ENCODE measurements at places on chromosomes 6 and 20.

GRCh38 chr20:95215-95614 lies 7.7 kb downstream of the DEFB125 start:
- no peak for DNase-seq

- peak; percentile 100 for DNase-seq
These were observed 1163.6 kb upstream of the CITED2 start for GRCh38 chr6:140537834-140538705.

- no peak for DNase-seq
These were observed 202.4 kb upstream of the CDH4 start for GRCh38 chr20:61049684-61050083.

DNA sequence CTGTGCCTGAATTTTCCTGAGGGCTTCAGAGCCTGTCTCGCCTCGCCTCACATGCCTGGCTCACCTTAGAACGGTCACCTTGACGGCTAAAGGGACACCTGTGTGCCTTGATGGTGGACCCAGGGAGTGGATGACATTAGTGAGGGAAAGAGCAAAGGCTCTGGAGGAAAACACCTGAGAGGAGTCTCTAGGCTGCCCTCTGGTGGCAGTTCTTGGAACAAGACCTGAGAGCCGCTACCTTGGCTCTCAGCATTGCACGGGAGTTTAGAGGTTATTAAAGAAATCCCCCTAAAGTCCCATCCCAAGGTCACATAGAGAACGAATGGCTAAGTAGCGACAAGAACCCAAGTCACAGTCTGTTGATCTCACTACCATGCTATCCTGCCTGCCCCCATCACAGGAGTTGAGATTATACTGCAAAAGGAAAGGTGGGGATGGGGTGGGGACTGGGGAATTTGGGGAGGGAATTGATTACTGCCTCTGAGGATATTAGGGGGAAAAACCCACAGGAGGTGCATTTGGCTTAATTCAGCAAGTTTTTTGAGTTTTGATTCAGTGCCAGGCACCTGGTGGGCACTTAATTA lies 7.9 kb upstream of the CDSN start:
- no peak for DNase-seq

DNA sequence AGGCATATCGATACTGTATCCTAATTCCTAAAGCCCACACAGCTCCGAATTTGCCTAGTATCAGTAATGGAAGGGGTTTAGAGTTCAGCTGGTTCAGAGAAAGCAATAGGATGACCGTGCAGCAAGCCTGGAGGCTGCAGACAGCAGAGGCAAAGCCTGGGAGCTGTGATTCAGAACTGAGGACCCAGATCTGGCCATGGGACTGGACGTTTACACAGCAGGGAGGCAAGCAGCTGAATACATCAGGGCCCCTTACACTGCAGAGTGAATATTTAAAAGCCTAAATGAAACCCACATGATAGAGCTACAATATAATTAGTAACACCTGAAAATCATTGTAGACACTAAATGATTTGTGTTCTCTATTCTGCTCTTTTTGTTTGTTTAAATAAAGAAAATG lies 38.0 kb downstream of the ELOVL2 start:
- DNase-seq: no peak

DNA sequence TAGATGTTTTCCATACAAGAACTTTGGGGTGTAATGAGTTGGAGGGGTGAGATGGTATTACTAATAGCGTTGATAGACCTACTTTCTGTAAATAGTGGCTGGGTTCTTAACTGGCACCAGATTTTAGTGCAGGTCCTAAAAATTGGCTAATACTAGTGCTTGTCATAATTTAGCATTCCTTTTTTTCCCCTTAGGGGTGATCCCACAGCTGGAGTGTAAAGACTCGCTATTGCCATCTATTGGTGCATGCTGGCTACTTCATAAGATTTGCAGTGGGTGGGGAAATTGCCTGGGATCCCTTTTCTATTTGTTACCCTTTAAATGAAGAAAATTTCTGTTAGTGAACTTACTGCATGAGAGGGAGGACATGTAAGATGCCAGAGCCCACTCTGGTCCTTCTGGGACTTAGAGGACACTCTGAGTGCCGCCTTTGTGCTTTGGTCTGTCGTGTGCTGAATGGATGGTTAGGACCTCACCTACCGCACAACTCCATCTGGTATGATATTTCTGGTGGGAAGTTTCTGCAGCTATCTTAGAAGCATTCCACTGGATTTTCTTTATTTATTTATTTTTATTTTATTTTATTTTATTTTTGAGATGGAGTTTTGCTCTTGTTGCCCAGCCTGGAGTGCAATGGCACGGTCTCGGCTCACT lies 195.5 kb downstream of the JARID2 start:
- peak; percentile 86 for DNase-seq

- DNase-seq: no peak
These were observed 115.1 kb upstream of the ARID1B start for GRCh38 chr6:156662025-156662445.

- no peak for DNase-seq
These were observed 757.5 kb upstream of the NRSN1 start for GRCh38 chr6:23368557-23368956.

GRCh38 chr20:52291109-52291508 lies 99.5 kb upstream of the ZFP64 start:
- DNase-seq: peak; percentile 10

DNA sequence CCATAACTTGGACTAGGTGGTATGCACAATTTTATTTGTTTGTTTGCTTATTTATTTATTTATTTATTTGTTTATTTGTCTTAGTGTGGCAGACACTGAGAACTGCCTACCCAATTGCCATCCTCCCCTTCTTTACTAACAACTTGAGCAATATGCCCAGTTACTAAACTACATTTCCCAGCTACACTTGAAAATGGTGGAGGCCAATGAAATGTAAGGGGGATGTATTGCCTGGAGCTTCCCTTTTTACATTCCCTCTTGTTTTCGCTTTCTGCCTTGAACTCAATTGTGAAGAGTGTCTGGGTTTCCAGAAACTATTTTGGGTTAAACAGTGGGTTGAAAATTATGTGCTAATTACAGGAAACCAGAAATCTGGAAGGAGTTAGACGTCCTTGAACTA lies 152.7 kb upstream of the FKBP1C start:
- DNase-seq: no peak

DNA sequence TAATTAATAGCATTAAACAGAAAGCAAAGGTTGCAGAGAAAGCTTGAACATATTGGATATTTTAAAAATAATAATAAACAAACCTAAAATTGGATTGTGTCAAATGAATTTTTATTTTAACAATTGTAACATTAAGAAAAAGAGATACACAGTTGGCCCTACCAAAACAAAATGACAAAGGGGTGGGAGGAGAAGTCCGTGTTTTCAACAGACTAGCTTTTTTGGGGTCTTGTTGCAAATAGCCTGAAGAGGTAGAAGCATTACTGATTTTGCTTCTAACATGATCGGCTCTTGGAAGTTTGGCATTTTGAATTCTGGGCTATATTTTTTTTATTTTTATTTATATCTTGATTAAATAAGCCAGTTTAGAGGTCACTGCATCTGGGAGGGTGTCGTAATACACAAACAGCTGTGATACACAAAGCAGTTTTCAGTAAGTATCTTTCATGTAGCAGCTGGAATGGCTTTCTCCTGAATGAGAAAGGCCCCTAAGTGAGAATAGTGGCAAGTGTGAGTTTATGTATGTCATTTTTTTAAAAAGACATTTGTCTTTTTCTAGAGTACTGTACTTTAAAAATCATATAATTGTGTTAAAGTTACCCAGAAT lies 85.5 kb upstream of the ZNF217 start:
- DNase-seq: peak; percentile 72

DNA sequence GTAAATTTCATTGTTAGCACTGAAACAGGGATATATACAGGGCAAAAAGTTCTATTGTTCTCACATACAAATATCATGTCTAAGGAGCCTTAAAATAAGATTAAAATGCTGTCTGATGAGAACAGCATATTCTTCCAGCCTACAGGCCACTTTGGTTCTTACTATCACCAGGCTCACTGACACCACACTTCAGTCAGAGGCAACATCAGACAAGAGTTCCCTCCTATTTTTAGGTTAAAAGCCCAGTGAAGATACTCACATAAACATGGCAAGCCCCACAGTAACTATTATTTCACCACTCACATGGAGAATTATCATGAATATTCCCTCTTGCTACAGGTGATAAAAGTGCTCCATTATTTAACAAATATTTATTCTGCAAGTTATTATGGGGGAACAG lies 175.8 kb downstream of the ISM1 start:
- no peak for DNase-seq

DNA sequence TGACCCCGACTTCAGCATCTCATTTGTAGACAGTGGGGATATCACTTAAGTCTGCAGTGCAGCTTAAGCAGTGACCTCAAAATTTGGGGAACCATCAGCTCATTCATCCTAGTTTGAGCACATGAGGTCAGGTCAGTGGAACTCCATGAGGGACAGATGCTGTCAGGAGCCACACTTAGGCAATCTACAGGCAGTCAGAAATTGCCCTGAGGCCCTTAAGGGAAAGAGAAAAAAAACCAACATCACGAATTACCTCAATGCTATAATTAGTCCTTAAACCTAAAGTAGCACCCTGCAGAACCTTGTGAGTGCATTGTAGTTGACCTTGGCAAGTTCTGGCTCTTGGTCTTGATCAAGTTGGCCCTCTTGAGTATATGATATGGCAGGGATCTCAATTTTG lies 21.1 kb downstream of the TMEM74B start:
- no peak for DNase-seq

DNA sequence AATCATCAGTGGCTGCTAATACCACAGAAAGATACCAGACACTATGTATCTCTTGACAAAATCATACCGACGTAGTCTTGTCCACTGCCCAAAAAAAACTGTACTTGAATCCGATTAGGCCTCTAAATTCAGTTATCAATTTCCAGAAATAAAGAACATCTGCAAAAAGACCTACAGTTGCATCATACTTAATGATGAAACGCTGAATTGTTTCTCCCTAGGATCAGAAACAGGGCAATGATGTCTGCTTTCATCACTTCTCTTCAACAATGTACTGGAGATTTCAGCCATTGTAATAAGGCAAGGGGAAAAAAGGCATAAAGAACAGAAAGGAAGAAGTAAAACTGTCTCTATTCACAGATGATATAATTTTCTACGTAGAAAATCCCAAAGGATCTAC lies 152.0 kb downstream of the TASP1 start:
- DNase-seq: peak; percentile 17

DNA sequence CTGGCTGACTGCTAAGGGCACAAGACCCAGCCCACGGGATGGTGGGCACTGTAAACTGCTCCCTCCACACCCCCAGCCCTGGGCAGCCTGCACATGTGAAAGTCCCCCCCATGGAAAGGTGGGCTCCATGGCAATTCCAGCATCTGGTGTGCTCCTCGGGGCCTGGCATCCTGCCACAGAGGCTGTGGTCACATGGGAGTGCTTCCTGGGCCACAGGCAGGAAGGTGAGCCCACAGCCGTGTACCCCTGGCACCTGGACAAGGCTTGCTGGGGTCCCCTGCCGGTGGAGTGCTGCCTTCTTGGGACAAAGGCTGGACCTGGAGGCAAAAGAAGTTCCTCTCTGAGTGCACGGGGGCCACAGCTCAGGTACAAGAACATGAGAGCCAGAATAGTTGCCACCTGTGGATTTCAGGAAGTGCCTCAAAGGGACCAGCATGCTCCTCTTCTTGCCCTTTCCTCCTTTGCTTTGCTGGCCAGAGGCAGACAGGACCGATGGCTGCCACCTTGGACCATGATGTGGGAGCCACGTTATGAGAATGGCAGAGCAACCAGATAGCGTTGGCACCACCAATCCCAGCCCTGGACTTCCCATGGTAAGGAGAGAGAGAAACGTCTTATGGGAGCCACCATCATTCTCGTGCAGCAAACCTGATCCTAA lies 120.2 kb upstream of the MLN start:
- DNase-seq: no peak

GRCh38 chr6:145075425-145075824 lies 659.9 kb downstream of the EPM2A start:
- DNase-seq: no peak

GRCh38 chr20:22475662-22476061 lies 108.7 kb downstream of the FOXA2 start:
- no peak for DNase-seq

DNA sequence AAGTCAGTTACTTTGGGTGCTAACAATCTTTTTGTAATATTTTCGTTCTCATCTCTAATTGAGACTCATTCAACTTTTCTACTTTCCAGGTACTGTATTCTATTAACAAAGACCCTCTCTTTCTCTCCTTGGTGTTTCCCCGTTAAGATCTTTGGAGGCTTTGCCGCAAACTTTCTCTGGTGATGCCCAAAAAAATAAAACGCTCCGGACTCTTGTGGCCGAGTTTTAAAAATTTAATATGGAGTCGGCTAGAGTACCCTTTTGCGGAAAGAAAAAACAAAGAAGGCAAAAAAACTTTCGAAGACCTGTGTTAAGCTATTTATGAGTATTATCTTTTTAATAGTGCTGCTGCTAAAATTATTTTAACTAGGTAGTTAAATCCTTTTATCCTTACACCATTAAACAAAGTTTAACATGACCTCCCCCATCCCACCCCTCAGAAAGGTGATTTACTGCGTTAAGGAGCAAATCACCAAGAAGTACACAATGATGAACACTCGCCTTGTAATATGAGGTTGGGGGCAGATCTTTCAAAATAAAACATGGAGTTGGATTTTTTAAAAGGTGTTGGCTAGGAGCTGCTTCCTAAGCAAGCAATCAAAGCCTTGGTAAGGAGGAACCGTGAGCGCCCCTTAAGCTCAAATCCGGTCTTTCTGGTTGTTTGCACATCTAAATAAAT lies 10.0 kb downstream of the SIM1 start:
- no peak for DNase-seq

- peak; percentile 83 for DNase-seq
These were observed 20.5 kb upstream of the PYGB start for GRCh38 chr20:25227317-25227831.

GRCh38 chr6:26124781-26125685 lies 37.8 kb downstream of the HFE start:
- peak; percentile 15 for DNase-seq

GRCh38 chr20:44079291-44079690 lies 107.7 kb downstream of the JPH2 start:
- peak; percentile 14 for DNase-seq

DNA sequence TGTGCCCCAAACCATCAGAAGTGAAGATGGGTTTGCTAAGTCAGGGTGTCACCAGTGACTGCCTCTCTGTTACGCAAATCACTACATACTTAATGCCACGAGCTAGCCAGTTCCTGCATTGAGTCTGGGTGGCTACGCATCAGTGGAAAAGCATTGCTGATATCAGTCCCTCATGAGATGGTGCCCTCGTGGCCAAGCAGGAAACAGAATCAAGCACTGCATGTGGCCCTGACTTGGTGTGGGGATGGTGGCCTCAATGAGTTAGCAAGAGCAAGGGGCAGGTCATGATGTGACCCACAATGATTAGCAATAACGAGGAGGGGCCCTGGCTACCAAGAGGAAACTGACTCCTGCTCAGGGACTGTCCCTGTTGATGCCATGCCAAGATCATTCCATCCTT lies 51.6 kb upstream of the FNDC1 start:
- DNase-seq: no peak

- no peak for DNase-seq
These were observed 107.1 kb downstream of the ARID1B start for GRCh38 chr6:156884306-156884705.

GRCh38 chr20:49862607-49863200 lies 50.1 kb downstream of the SLC9A8 start:
- no peak for DNase-seq

- no peak for DNase-seq
These were observed 7.1 kb downstream of the TUBB2B start for GRCh38 chr6:3220366-3220765.

Measured in fibroblast of lung (primary cell).